Mesenteric fat pad (tissue), 1 donor: ENCODE measurements at places on chromosomes 5 and 9. TPM values are rescaled to one million over a fixed set of nuclear protein-coding genes. Genes with fewer than 3 reads are reported as not detected.
A peak's percentile ranks its signal among the peaks of the same experiment; 100 is the strongest.

GRCh38 chr5:174281855-174282254, 236.3 kb downstream of the NSG2 start:
- no peak for DNase-seq

- peak; percentile 20 for DNase-seq
Measured at GRCh38 chr5:178422400-178422775, 167.8 kb downstream of the COL23A1 start.

PCDHB7 gene
- 1.6 TPM for total RNA-seq

DNA sequence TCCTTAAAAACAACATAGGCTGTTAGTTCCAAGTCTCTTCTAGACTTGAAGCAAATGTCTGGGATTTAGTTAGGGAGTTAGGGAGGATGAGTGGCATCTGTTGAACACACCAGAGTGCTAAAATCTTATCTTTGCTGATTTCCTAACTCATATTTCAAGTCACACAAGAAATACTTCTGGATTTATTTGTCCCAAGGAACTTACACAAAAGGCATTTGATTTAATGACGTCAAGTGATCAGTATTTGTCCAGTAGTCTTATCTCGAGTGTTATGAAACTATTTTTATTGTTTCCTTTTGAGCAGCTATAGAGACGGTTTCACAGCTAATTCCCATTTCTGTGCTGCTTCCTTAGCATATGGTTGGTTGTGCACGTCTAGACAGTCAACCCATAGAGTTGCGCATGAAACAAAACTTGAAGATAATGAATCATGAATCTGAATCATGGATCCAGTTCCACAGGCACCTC, 140.5 kb upstream of the TUT7 start:
- DNase-seq = no peak

SLC36A2 gene
- not detected for total RNA-seq
